ENCODE measurements at places on chromosomes 3 and 15.

DNA sequence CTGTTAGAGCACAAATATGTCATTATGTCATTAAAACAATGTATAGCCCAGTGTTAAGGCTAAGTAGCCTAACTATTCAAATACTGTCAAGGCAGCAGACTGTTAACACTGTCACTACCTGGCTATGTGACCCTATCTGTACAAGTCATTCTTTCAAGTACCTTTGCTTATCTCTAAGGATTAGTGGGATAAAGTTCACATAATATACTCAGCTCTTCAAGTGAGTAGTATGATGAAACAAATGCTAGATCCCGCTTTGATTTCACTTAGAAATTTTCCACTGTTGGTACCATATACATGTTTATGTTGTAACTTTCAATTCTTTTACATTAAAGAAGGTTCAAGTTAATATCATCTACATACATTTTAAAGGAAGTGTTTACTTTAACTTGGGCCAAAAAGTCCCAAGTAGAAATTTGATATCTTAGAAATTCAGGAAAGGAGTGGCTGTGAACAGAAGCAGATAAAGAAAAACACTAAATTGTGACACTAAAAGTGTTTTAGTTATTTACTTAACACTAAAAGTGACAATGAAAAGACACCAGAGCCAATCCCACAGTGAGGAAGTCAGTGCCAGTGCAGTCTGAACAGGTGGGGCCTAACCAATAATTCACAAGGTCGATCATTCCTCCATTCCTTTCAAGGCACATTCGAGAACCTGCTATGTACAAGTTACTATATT, 4.8 kb upstream of the RFX7 start:
- no peak for DNase-seq

- no peak for DNase-seq
Observed at GRCh38 chr15:70604666-70605315, 158.6 kb downstream of the UACA start.

DNA sequence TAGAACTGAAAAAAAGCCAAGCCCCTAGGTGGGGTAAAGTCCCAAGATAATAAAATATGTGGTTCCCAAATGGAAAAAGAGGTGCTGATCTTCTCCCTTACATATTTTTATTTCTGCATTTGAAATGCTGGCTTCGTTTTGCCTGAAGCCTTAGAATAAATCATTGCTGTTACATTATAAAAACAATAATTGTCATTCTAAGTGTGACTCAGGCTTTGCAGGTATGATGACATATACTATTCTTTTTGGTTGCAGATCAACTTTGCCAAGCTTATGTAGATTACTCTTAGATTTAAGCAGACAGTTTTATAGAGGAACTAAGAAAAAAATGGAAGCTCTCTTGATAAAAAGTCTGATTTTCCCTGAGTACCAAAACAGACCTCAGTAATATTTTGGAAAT, 7.5 kb downstream of the IDH3A start:
- no peak for DNase-seq

DNA sequence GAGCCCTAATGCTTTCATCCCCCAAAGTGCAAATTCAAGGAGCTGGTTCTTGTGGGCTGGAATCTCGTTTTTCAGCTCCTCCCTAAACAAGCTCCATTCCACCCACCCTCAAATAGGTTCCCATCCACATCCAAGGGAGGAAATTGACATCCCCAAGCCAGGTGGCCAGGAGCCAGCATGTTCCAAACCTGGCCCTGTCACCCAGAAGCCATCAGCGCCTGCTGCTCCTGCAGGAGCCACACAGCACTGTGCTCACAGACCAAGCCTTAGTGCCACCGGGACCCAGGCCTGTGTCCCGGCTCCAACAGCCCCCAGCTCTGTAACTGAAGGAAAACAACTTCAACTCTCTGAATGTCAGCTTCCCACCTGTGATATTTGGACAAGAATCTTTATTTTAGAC, 263.6 kb downstream of the UACA start:
- no peak for DNase-seq

DNA sequence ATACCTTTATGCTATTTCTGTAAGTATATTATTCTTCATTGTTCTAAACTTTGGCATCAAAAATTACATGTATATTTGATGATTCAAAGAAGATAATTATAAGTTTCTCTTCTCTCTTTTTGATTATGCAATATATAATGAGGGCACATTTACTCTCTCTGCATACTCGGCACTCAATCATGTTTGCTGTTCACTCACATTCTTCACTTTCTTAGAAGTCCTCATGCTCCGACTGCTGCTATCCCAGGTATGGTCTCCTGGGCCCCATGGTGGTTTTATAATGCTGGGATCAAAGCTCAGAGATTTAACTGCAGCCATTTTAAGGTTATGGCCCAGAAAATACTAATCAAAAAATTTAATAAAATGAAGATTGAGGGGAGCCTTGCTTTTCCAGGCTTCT, 529.7 kb upstream of the IL12A start:
- no peak for DNase-seq

- no peak for DNase-seq
Observed at GRCh38 chr3:188200481-188200880, 46.5 kb downstream of the LPP start.

GRCh38 chr15:68806220-68807060, 14.3 kb downstream of the ANP32A start:
- DNase-seq, result no peak

GRCh38 chr3:8817486-8817885, 48.1 kb upstream of the OXTR start:
- no peak for DNase-seq

DNA sequence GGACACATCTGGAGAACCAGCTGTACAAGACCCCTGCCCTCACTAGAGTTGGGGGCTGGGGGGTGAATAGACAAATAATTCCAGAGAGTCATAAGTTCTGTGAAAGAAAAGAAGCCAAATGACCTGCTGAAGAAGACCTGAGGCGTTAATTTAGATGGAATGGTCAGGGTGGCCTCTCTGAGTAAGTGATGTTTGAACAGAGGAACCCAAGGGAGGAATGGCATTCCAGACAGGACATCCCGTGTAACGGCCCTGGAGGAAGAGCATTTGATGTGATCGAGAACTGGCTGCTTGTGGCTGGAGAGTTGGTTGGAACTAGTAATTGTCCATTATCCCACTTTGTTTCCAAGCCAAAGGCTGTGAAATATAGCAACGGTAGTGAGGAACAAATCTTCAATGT, 1.7 kb downstream of the NR2C2 start:
- no peak for DNase-seq

GRCh38 chr15:49644364-49644794, 23.5 kb downstream of the DTWD1 start:
- DNase-seq, result no peak

- no peak for DNase-seq
Observed at GRCh38 chr3:96677156-96677555, 137.2 kb upstream of the EPHA6 start.

- no peak for DNase-seq
Observed at GRCh38 chr15:58279106-58279505, 140.9 kb downstream of the AQP9 start.

- no peak for DNase-seq
Observed at GRCh38 chr3:172635588-172635987, 75.3 kb downstream of the NCEH1 start.
